Mesendoderm (in vitro differentiated cells): ENCODE measurements at places on chromosomes 16 and 17.

- DNase-seq = no peak
These were observed 48.4 kb downstream of the FBXL20 start for GRCh38 chr17:39352986-39353385.

DNA sequence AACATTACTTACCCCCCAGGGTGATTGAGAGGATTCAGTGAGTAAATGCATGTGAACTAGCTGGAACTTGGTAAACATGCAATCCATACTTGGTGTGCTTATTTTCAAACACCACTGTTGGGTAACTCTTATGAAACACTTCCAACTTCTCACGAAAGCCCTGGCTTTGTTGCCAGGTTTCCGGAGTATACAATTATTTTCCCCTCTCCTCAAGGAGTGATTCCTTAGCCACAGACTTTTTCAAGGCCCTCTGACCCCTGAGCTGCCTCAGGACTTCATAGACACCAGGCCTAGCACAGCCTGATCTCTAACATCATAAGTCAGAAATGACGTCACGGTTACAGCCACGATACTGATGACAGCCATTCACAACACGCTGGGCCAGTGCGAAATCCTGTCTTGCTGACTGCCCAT, 27.6 kb downstream of the HSD17B2 start:
- no peak for DNase-seq

DNA sequence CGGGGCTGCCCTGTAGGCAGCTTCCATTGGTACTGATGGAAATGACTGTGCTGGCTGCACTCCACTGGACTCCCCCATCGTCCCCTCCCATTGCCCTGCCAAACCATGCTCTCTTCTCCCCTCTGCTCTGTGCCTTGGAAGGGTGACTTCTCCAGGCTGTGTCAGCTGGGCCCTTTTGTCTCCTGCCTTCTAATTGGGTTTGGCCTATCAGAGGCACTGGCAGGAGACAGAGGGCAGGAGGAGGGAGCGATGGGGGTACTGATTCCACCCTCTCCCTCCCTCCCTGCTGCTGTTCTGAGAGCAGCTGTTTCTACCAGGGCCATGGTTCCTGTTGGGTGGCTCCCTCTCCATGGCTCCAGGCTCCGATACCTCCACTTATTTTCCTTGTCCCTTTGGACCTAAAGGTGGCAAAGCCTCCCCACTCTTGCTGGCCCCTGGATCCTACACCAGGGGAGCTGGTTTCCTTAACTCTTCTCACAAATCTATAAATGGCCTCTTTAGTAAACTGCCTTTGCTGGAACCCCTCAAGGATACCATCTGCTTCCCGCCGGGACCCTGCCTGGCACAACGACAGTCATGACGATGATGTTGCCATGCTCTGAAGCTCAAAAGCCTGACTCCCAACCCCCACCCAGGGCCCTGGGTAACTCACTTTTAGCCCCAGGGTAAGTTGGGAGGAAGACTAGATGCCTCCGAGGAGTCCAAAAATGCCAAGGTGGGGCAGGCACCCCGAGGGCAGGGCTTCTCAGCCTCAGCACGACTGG, 123.8 kb upstream of the RPL38 start:
- no peak for DNase-seq

GRCh38 chr16:85453194-85453678, 159.9 kb upstream of the GSE1 start:
- DNase-seq = no peak

DNA sequence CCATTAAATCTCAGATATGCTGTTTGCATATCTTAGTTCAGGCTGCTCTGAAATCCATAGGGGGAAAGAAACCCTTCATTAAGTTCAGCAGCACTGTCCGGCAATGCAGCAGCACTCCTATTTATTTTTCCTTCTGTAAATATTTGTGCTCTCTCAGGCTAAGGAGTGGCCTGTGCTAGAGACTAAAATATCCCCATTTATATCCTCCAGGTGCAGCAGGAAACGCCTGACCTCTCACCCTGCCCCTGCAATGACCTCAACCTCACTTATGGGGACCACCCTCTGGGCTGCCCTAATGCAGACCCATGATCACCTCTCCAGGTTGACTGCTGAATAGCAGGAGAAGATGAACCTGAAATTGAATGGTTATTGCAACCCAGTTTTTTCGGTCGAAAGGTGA, 165.0 kb upstream of the ELAC2 start:
- DNase-seq = peak; percentile 40

GRCh38 chr17:38590988-38591758, 14.6 kb downstream of the SRCIN1 start:
- peak; percentile 48 for DNase-seq

DNA sequence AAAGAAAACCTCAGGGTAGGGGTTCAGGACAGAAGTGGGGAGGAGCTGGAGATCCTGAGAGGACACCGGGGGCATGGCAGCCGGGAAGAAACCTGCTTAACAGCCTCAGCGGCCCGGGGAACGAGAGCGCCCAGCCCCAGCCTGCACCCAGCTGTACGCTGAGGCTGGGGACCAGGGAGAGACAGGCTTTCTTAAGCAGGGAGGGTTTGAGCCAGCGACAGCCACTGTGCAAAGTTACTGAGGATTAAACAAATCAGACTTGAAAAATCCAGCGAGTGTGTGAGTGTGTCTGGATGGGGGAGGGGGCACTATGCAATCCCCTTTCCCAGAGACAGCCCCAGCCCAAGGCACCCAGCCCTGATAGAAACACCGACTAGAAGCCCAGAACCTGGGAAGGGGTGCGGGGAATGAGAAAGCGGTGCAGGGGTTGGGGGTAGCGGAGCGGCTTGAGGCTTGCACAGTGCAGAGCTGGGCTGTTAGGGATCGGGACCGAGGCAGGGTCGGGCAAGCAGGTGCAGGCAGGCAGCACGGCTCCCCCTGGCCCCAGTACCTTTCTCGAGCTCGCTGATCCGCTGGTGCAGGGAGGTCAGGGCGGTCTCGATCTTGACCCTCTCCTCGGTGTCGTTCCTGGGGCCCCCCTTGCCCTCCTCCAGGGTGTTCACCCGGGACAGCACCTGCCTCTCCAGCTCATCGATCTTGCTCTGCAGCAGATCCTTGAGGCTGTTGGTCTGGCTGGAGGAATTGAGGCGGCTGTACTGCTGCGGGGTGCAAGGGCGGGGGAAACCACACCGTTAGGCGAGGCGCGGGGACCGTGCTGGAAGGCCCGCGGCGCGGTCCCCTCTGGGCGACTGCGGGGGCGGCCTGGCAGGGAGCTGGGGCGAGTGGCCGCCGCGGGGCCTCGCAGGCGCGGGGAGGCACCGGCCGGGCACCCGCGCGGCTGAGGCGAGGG, 1.2 kb downstream of the NPTX1 start:
- no peak for DNase-seq

GRCh38 chr16:26396511-26397235, 670.1 kb upstream of the C16orf82 start:
- peak; percentile 42 for DNase-seq

DNA sequence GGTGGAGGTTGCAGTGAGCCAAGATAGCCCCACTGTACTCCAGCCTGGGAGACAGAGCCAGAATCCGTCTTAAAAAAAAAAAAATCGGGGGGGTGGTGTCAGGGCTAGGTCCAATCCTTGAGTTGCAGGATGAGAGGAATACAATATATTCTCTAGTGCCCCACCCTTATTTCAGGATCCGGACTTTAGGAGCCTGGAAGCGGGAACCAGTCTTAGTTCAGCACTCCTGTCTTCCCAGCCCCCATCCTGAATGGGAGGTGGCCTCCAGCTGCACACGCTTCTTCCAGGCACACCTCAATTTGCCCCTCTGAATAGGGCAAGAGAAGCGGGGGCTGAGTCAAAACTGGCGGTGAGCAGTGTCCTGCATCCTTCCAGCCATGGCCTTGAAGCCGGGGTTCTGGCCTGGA, 1.6 kb downstream of the FHOD1 start:
- DNase-seq = no peak

DNA sequence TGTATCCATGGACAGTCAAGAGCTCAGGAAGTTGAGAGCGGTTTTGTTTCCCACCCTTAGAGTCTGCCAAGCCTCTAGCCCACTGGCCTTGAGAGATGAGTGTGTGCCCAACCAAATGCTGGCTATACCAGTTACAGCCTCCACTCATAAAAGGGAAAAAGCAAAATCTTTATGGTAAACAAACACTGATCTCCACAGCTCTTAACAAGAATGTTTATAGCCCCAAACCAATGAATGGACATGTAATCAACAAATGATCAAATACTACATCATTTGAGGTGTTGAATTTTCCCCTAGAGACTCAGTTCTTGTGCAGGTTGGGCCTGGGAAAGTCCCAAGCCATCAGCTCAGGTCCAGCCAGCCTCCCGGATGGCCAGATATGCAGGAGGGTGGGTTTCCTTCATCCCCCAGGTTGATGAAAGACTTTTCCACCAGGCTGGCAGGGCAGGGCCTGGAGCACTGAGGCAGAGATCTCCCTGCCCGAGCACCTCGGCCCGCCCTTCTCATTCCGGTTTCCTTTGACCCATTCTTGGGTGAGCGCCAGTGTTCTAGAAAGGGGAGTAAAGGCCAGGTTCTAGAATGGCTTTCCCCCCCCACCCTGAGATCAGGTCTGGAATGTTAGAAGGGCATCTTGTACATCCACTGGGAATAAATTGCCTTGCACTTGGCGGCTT, 3.9 kb upstream of the EFTUD2 start:
- no peak for DNase-seq

DNA sequence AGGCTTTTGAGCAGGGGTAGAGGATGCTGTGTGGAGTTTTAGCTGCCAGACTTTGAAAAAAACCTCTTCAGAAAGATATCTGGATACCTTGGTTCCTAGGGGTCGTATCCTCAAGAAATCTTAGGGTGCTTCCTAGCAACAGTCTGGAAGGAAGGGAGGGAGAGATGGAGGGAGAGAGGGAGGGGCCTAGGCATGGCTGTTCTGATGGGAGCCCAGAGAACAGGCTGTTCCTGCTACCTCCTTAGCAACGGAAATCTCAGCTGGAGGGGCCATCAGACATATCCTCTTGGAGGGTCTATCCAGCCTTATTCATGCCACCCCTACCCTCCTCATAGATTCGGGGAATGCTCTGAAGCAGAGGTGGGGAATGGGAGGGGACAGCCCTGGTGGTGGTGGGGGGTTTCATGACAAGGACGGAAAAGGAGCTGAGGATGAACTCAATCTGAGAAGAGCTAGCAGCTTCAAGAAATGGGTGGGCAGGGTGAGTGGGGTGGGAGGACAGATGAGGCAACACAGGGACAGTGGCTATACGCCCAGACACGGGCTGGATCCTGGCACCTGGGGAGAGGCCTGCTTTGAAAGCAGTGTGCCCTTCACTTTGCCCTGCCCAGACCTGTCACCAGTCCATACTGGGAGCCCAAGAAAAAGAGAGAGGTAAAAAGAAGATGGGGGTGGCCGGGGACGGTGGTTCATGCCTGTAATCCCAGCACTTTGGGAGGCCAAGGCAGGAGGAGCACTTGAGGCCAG, 2.9 kb upstream of the THRA start:
- no peak for DNase-seq
